ENCODE measurements at places on chromosomes 2 and 18.
A peak's percentile ranks its signal among the peaks of the same experiment; 100 is the strongest.

GRCh38 chr2:136116151-136116812 is 1.7 kb downstream of the CXCR4 start:
- DNase-seq, result peak; percentile 55

- DNase-seq, result no peak
Observed at GRCh38 chr18:24947521-24948305, 404.3 kb downstream of the ZNF521 start.

DNA sequence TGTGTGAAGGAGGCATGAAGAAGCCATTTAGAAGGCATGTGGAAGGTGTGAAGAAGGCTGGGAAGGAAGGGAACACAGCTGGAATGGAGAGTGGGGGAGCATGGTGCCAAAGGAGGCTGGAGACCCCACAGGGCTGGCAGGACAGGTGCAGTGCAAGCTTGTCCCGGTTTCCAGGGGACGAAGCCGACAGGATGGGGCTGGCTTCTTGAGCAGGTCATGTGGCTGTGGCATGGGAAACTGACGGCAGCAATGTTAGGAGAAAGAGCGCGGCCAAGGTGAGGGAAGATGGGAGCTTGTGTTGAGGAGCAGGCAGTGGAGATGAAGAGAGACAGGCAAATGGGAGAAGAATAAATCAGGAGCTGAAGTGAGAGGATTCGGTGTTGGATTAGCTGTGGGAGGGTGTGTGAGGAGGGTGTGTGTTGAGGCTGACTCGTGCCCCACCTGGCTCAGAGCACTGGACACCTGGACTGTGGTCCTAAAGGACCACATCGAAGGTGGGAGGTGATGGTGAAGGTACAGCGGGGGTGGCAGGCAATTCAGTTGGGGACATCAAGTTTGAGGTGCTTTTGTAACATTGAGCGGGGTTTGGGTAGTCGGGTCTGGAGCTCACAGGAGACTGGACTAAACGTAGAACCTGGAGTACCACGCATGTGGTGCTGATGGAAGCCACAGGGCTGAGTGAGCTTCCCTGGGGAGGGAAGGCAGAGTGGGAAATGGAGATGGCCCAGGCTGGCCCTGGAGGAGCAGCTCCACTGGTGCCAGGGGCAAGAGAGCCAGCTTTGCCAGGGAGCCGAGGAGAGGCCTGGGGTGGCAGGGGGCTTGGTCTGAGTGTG is 165.6 kb upstream of the HDAC4 start:
- DNase-seq, result no peak

GRCh38 chr2:84084856-84085255 is 374.2 kb downstream of the SUCLG1 start:
- no peak for DNase-seq

DNA sequence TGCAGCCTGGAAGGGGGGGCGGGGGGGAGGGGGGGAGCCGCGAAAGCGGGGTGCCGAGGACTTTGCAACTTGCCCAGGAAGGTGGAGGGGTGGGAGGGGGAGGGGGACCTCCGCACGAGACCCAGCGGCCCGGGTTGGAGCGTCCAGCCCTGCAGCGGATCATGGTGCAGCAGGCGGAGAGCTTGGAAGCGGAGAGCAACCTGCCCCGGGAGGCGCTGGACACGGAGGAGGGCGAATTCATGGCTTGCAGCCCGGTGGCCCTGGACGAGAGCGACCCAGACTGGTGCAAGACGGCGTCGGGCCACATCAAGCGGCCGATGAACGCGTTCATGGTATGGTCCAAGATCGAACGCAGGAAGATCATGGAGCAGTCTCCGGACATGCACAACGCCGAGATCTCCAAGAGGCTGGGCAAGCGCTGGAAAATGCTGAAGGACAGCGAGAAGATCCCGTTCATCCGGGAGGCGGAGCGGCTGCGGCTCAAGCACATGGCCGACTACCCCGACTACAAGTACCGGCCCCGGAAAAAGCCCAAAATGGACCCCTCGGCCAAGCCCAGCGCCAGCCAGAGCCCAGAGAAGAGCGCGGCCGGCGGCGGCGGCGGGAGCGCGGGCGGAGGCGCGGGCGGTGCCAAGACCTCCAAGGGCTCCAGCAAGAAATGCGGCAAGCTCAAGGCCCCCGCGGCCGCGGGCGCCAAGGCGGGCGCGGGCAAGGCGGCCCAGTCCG is 540 bp downstream of the SOX11 start:
- DNase-seq, result no peak

DNA sequence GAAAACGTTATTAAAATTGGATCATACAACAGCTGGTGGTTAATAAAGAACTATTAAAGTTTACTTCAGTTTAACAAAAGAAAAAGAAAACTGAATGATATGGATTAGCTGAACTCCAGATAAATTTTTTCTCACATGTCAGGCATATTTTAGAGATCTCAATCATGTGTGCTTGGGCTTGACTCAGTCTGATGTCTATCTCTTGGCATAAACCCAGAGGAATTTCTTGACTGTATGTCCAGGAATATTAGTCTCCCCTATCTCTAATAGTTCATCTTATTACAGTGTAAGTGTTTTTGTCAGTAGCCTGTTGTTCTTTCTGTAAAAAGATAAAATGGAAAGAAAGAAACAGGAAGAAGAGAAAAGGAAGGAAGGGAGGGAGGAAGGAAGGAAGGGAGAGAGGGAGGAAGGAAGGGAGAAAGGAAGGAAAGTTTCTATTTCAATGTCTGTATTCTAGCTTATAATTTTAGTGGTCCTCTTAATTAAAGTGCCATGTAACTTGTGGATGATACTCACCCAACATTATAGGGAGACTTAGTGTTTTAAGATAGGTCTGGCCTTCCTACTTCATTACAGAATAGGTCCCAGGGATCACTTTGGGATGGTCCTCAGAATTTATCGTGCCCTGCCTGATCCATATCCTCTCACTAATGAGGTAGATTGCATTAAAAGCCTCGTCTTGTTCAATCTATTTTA is 99.7 kb upstream of the UGP2 start:
- no peak for DNase-seq

GRCh38 chr2:226429476-226429875 is 370.1 kb downstream of the IRS1 start:
- no peak for DNase-seq

DNA sequence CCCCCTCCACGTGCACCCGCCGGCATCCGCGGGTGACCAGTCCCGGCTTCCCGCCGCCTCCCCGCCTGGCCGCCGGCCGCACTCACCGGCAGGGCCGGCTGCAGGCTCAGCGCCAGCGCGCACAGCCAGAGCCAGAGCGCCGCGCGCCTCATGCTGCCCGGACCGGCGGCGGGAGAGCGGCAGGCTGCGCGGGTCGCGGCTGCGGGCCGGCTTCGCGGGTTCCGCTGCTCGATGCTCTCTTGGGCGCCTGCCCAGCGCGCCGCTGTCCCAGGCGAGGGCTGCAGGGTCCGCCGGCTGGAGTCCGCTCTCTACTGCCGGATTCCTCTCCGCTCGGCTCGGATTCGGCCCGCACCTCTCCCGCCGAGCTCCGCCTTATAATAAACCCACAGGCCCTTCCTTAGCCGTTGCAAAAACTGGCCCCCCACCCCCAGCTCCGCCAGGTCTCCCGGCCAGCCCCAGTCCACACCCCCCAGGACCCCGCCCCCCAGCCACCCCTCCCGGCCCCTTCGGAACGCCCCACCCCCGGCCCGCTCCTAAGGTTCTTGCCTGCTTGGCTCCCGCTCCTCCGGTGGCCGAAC is at the start of gene SDC1:
SDC1 (minus strand) TSS at position 415 of the 578 bp plus-strand sequence; CDS start at position 152, 263 bp downstream.
- no peak for DNase-seq

DNA sequence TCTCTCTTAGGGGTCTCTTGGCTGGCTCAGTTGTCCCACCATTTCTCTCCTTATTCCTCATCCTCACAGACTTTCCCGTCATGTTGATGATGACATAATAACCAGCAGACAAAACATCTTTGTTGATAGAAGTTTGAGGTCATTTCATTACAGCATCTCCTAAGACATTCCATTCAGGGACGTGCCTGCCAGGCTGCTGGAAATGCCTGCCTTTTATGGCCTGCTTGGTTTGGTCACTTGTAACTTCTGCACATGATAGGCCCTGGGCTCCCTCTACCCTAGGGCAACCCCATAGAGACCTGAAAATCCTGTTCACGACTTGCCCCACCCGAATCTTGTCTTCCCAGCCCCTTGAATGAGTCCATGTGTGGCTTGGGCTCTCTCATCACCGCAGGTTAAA is 81.7 kb downstream of the SDC1 start:
- no peak for DNase-seq

- DNase-seq, result no peak
Observed at GRCh38 chr2:132588576-132588975, 81.4 kb downstream of the LYPD1 start.

- DNase-seq, result no peak
Observed at GRCh38 chr18:49628881-49629795, 67.3 kb downstream of the LIPG start.

DNA sequence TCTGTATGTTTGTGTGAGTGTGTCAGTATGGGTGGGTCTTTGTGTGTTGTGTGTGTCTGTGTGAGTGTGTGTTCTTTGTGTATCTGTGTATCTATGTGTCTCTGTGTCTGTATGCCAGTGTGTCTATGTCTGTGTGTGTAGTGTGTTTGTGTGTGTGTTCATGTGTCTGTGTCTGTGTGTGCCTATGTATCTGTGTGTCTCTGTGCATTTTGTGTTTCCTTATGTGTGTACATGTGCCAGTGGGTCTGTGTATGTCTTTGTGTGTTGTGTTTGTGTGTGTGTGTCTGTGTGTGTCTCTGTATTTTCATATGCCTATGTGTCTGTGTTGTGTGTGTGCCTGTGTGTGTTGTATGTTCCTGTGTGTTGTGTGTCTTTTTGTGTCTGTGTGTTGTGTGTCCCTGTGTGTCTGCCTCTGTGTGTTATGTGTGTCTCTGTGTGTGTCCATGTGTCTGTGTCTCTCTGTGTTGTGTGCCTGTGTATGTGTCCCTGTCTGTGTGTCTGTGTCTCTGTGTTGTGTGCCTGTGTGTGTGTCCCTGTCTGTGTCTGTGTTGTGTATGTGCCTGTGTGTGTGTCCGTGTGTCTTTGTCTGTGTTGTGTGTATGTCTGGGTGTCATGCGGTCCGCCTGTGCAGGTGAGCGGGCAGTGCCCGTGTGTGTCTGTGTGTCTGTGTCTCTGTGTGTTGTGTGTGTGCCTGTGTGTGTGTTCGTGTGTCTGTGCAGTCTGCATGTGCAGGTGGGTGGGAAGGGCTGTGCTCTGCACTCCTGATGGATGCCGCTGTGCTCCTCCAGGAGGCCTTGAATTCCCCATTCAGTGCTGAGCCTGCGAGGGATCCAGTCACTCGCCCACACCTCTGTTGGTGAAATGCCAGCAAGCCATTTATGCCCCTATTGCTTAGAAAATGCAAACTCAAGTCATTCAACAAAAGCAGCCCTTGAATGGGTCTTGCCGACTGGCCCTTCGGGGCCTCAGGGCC is 37.4 kb downstream of the KLHL29 start:
- no peak for DNase-seq

DNA sequence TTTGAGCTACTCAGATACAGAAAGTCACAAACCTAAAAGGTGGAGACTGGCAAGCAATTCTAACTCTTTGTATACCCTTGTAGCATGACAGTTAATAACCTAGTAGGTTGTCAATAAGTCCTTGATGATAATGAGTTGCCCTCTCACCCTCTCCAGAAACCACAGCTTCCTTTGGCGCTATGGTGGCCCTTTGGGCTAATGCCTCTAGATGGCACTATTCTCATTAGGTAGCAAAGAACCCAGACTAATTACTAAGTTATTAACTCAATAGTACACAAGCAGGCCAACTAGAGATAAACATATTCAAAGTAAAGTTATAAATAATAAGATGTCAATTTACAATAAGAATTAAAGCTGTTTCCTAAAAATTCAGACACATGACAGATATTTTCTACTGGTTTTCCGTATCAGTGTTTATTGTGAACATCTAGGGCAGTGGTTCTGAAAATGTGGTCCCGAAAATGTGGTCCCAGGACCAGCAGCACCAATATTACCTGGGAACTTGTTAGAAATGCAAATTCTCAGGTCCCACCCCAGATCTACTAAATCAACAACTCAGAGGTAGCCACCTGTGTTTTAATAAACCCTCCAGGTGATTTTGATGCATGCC is 41.1 kb downstream of the LDAH start:
- DNase-seq, result no peak

- peak; percentile 15 for DNase-seq
Observed at GRCh38 chr2:102657770-102658169, 38.4 kb downstream of the SLC9A2 start.

GRCh38 chr2:235858881-235859280 is 309.3 kb downstream of the GBX2 start:
- no peak for DNase-seq

DNA sequence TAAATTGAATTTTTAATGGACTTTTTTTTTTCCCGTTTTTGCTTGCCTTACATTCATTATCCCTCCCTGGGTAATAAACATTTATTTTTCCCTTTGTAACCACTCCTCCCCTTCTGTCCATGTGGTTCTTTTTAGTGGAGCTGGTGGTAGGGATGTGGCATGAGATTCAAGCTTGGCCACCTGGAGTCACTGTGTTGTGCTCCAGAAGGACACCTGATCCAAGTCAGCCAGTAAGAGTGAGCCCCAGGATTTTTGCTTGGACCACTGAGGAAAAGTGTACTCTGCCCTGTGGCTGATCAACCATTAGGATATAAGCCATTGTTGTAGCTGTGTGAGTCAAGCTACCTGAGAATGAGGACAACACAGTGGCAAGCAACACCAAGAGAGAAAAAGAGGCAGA is 11.1 kb upstream of the ACTR3 start:
- DNase-seq, result no peak

GRCh38 chr2:203820969-203821368 is 46.6 kb upstream of the CTLA4 start:
- no peak for DNase-seq

DNA sequence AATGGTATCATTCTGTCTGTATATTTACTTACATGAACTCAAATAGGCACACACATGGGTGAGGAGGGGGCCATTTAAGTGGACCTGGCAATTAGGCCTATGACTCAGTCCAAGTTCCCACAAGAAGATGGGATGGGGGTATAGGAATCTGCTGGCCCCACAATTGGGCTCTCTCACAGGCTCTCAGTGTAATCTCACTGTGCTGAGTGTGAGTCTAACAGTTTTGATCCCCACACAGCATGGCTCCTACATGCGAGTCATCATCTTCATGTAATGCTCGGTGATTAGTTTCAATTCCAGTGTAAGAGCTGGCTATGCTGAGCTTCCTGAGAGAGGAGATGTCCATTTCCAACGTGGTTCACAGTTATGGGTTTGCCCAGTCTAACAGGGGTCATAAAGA is 114.0 kb downstream of the GATA6 start:
- DNase-seq, result no peak

DNA sequence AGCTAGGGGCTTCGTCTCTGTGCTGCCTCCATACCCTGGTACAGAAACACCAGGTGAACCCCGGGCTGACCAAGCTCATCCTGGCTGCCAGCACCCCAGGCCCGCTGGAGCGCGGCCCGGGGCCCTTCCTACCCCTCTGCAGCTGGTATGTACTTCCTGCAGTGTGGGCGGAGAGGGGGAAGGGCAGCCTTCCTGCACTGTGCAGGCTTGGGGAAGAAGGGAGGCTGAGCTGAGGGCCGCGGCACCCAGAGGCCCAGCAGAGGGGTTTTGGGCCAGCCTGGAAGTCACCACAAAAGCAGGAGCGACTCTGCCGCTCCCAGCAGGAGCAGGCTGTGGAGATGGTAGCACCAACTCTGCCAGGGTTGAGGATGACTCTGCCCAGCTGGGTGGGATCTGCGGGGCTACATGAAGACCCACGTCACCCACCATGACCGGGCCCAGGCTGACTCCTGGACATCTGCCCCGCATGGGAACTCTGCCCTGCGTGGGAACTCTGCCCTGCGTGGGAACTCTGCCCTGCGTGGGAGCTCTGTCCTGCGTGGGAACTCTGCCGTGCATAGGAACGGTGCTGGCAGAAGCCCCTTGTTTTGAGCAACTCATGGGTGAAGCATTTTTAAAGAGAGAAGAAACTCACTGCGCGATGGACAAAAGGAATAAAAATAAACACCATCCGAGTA is 273.3 kb downstream of the NDUFA10 start:
- peak; percentile 44 for DNase-seq

All from stimulated activated CD4-positive, alpha-beta T cell treated with anti-CD3 and anti-CD28 coated beads, Interleukin-4, amount 100 ng/mL, for 48 hours (primary cell).